Amygdala (tissue), 56 donors: ENCODE measurements at places on chromosomes 7 and 10.

GRCh38 chr7:151671514-151671913 is 151.8 kb upstream of the RHEB start:
- DNase-seq, result no peak

GRCh38 chr7:98641646-98642500 is 24.8 kb downstream of the NPTX2 start:
- no peak for DNase-seq

- DNase-seq, result no peak
Observed at GRCh38 chr10:91296471-91296870, 76.0 kb downstream of the PCGF5 start.

- no peak for DNase-seq
Observed at GRCh38 chr7:157830331-157830730, 493.5 kb downstream of the DNAJB6 start.

DNA sequence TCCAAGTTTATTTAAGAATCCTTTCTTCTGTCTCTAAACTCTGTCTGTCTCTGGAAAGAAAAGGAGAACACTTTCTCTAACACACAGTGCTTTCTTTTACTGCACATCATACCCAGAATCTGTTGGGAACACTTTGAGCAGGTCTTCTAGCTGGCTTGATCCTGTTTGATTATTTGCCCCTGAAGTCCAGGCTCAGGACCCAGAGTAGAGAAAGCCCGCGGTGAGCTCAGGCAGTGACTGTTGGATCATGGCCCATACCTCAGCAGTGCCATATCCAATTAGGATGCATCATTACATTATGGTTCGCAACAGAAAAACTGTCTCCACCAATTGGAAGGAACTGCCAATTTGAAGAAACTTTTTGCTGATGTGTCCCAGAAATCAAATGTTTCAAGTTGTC is 51.4 kb downstream of the ATOH7 start:
- no peak for DNase-seq

GRCh38 chr10:131775433-131775832 is 125.4 kb upstream of the PPP2R2D start:
- no peak for DNase-seq

DNA sequence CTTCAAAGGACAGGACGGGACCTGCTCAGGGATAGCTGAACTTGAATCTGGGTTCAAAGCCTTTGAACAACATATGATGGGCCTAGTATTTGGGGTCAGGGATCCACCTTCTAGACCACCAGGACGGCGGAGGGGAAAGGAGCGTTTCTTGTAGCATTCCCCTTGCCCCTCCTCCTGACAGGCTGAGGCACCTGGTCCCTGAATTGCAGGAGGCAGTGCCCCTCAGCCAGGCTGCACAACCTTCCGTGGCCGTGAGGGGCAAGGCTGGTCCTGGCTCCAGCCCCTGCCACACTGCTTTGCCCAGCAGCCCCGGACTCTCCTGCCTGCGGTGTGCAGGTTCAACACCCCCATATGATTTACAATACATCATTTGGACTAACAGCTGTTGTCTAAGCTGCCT is 58.1 kb downstream of the INSIG1 start:
- DNase-seq, result no peak

DNA sequence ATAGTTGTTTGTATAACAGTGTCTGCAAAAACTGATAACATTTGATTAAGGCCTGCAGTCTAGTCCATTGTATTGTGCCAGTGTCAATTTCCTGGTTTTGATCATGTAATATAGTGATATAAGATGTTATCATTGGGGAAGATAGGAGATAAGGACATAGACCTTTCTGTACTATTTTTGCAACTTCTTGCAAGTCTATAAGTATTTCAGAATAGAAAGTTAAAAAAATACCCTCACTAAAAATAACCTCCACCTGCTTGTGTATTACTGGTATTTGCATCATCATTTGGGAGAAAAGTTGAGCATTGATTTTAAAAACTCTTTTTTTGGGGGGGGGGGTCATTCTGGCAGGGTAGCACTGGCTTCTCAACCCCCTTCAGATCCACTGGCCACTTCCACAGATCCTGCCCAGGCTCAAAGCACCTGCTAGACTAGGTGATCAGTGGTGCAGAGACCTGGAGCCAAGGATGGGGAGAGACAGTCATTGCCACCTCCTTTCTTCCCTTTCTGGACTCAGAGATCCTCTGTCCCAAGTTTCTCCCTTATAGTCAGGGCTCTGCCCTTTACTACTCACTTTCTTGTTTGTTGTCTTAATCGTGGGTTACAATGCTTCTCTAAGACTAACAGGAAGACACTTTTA is 103.0 kb downstream of the RBM20 start:
- no peak for DNase-seq

GRCh38 chr7:191981-192649 is at the start of gene FAM20C:
Gene FAM20C (plus strand): TSS chr7:192571. CDS start chr7:193200, 629 bp downstream.
- DNase-seq, result peak; percentile 82

DNA sequence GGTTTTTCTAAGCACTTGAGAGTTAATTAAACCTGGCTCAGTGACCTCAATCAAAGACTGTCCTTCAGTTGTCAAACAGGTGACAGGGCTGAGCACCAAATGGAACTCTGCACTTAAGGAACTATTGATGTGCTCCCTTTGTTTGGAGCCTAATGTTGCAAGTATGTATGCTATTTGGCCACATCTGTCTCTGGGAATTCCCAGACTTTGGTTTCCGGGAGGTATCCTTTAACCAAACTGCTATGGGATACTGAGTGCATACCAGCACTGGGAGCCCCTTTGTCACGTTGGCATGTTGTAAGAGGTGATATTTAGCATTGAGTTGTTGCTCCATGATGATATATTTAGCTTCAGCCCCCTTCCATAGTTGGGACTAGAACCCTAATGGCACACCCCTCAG is 25.2 kb downstream of the ASZ1 start:
- no peak for DNase-seq

GRCh38 chr10:72637398-72637857 is 11.5 kb upstream of the MICU1 start:
- no peak for DNase-seq
